ENCODE measurements at places on chromosomes 3 and 15.
A peak's percentile ranks its signal among the peaks of the same experiment; 100 is the strongest.

DNA sequence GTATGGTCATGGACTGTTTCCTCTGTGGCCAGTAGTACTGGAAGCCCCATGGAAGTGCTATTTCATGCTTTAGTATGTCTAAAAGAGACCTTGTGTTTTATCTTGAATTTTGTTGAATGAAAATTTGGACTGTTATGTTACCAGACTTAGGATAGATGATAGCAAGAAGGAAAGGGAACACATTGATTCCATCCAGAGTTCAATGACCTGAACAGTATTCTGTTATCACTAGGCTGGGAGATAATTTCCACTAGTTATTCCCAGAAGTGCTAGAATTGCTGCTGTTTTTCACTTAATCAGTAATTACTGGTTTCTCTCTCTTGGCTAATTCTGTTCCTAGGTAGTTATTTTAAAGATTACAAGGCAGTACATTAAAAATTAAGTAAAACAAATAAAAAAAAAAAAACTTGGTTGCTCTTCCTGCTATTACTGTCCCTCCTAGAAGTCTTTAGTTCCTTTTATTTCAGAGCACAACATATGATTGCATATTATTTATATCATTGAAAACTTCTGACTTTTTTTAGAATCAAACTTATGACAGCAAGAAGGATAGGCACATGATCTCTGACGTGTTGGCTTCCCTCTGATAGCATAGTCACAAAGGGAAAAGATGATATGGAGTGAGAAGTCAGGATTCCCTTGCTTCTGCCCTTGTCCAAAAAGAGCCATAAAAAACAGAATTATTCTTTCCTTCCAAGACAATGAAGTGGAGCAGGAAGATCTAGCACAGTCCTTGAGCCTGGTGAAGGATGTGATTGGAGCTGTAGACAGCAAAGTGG lies 72.2 kb downstream of the KLHL25 start:
- no peak for DNase-seq

DNA sequence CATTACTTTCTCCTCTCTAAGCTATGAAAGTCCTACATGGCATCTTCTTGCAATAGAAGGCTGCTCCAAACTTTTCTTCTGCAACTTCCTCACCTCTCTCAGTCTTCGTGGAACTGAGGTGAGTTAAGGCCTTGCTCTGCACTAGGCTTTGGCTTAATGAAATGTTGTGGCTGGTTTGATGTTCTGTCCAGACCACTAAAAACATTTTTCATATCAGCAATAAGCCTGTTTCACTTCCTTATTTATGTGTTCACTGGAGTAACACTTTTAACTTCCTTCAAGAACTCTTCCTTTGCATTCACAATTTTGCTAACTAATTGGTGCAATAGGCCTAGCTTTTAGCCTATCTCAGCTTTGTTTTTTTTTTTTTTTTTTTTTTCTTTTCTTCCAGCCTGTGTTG lies 335.3 kb upstream of the NECTIN3 start:
- DNase-seq, result no peak

GRCh38 chr3:115040673-115041286 lies 106.3 kb downstream of the ZBTB20 start:
- DNase-seq, result peak; percentile 27

GRCh38 chr3:152196782-152197181 lies 71.9 kb upstream of the MBNL1 start:
- DNase-seq, result no peak

GRCh38 chr3:170145278-170145677 lies 36.3 kb downstream of the PHC3 start:
- peak; percentile 45 for DNase-seq

- no peak for DNase-seq
These were observed 66.3 kb upstream of the ACAD9 start for GRCh38 chr3:128813097-128813496.

- DNase-seq, result no peak
These were observed 311.6 kb upstream of the GRM7 start for GRCh38 chr3:6549296-6549695.

GRCh38 chr3:106635271-106635670 lies 742.0 kb upstream of the CCDC54 start:
- DNase-seq, result no peak

DNA sequence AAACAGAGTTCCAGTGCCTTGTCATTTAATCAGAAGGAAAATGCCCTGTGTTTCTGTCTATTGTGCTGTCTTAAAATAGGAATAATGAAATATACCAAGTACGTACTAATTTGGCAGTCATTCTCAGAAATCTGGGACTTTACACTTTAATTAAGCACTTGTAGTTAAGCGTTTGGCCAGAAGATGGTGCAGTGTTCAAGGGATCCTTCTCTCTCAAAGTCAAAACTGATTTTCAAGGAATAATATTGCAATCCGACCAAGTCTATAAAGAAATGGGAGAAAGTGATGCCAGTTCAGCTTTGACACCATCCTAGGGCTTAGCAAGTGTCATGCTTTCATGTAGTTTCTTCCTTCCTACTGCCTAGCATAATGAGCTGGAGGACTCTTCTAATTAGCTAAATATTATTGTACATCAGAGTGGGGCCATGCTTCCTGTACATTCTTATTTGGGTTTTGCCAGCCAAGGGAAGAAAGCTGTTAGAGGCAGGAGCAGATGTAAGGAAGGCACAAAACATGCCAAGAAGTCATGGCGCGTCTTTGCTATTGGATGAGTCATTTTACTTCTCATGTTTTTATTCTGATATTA lies 64.8 kb downstream of the SAMMSON start:
- peak; percentile 60 for DNase-seq

- peak; percentile 41 for DNase-seq
These were observed 10.7 kb upstream of the SLC15A2 start for GRCh38 chr3:121883507-121883906.

GRCh38 chr15:91257746-91258414 lies 157.8 kb downstream of the SV2B start:
- DNase-seq, result no peak

GRCh38 chr3:19264424-19264823 lies 116.1 kb downstream of the KCNH8 start:
- no peak for DNase-seq

- DNase-seq, result no peak
These were observed 75.7 kb upstream of the KLHL25 start for GRCh38 chr15:85870216-85871014.

- DNase-seq, result no peak
These were observed 140.6 kb upstream of the BHLHE40 start for GRCh38 chr3:4838621-4839022.

DNA sequence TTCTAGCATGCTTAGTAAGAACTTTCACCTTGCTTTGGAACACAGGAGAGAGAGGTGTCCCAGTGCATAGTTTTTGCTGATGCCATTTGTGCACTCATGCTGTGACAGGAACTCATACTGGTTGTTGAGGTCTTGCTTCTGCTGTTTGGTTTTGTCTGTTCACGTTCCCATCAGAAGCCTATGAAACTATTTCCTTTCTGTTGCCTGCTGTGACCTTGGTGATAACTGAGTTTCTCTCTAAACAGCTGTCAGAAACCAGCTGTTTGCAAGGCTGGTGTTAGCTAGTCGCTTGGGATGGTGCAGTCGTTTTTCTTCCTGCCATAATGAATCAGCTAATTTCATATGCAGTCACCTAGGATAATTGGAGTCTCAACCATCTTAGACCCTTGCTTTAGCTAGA lies 724.1 kb downstream of the GRM7 start:
- DNase-seq, result no peak

- DNase-seq, result peak; percentile 27
These were observed 31.8 kb upstream of the RASA2 start for GRCh38 chr3:141454906-141455602.

GRCh38 chr3:34793057-34793456 lies 846.3 kb upstream of the ARPP21 start:
- no peak for DNase-seq

- DNase-seq, result peak; percentile 37
These were observed 1.6 kb upstream of the ANXA2 start for GRCh38 chr15:60399246-60399915.

- DNase-seq, result no peak
These were observed 129.0 kb downstream of the LRRK1 start for GRCh38 chr15:101048176-101048575.

GRCh38 chr15:54312528-54312927 lies 334.3 kb downstream of the UNC13C start:
- peak; percentile 10 for DNase-seq

DNA sequence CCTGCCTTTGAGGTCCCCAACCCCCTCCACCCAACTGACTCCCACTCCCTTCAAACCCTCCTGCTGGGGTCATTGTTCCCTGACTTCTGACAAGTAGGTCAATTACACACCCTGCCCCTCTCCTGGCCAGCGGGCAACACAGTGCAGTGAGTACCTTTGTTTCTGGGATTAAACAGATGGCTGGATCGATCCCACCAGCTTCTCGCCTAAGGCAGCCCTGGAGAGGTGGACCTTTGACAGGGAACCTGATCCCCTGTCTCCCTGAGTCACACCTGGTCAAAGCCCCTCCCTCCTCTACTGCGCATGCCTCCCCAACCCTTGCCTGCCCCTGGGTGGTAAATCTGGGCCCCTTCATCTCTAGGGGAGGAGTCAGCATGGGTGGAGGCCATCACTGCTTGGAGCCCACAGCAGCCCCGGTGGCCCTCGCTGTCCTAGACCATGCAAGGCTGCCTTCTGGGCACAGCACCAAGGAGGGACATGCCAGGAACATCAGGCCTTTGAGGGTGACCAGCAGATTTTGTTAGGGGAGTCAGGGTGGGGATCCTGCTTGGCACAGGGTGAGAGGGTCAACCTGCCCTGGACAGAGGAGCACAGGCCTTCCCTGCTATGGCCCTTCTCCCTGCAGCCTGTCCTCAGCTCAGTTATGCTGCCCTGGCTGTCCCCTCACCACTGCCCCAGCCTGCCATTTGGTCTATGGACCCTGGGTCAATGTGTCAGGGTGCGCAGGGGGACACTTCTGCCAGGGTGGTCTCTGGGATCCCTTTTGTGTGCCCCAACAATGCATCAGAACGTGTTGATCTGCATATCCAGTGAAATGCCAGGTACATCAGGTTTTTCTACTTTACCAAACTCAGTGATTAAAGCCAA lies 9.8 kb upstream of the PRR23E start:
- DNase-seq, result no peak

DNA sequence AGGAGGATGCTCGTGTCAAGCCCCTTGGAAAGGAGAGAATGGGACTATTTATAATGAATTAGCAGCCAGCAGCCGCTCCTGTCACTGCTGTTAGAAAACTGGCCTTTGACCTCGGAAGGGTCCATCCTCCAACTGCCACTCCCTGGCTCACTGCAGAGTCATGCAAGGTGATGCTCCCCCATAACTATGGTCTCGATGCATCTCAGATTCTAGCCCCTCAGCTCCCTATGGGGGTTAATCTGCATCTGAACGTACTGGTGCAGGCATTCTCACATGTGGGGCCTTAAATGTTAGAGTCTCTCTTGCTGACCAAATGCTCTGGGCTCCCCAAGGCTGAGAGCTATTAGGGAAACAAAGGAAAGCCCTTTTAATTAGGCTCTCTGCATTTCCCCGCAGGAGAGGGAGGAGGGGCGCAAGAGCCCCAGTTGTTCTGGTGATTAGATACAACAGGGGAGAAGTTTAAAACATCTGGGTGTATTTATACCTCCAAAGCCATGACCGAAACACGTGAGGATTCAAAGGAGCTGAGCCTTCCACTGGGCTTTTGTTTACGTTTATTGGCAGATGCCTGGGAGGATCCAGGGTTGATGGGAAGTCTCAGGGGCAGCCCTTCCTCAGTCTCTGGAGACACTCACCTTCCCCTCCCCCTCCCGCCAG lies 182.5 kb downstream of the OPA1 start:
- no peak for DNase-seq

GRCh38 chr15:50883903-50884302 lies 24.6 kb upstream of the AP4E1 start:
- DNase-seq, result no peak

- no peak for DNase-seq
These were observed 48.9 kb downstream of the TLE3 start for GRCh38 chr15:70048578-70049514.

DNA sequence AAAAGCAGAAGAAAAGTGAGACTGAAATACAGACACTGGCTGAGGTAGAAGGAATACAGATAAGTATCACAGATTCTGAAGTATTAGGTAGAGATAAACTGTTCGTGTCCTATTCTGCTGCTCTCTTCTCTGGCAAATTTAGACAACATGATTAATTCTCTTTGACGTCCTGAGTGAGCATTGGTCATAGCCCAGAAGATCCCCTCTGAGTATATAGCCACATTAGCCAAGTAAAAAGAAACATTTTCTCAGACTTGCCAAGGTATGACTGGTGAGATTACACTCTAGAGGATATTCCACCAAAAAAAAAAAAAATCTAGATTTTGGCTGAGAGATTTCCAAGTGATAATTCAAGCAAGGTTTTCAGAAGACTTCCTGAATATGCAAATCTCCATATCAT lies 111.4 kb upstream of the ALCAM start:
- DNase-seq, result no peak

- DNase-seq, result no peak
These were observed 617.1 kb downstream of the NR2F2 start for GRCh38 chr15:96947296-96948229.

DNA sequence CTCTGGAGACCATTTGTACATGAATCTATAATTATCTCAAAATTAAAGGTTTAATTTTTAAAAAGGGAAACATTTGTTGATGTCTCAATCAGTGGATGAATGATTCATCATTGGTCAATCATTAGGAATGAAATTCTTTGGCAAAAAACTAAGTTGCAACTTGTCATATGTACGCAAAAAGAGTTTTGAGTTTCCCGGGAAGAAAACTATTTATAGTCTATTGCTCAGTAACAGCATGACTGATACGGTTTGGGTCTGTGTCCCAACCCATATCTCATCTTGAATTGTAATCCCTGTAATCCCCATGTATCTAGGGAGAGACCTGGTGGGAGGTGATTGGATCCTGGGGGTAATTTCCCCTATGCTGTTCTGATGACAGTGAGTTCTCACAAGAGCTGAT lies 765.8 kb upstream of the ROBO1 start:
- DNase-seq, result no peak

- DNase-seq, result no peak
These were observed 157.9 kb upstream of the TSPAN3 start for GRCh38 chr15:77228828-77229227.

DNA sequence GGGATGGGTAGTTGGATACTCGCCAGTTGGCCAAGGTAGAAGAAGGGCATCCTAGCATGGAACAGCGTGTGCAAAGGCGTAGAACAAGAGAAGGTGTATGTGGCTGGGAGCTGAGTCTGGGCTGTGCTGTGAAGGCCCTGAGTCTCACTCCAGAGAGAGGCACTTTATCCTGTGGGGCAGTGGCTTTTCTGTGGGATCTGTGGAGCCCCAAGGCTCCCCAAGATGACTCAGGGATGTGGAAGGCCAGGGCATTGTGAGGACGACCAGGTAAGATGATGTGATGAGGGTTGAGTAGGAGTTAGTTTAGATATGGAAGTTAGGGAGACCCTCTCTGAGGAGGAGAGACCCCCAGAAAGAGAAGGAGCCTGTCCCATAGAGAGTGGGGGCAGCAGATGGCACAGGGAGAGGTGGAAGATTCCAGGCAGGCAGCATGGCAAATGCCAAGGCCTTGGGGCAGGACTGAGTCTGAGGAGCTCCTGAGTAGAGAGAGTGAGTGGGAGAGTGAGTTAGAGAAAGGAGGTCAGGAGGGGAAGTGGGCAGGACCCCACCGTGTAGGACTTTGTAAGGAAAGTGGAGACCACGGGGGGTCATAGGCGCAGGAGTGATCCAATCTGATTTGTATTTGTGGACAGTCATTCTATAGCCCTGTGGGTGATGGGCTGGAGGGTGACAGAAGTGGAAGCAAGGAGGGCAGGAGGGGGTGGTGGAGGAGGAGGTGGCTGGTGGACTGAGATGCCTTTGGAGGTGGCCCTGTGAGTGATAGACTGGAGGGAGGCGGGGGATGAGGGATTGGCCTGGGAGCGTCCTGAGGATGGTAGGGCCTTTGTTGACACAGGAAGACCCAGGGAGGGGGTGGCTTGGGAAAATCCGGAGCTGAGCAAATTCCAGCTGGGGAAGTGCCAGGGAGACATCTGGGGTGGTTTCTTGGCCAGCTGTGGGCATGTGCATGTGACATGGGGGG lies 50.3 kb downstream of the FBLN2 start:
- DNase-seq, result no peak

Measured in HAP-1 (cell line).